ENCODE measurements at places on chromosomes 12 and 14.

- DNase-seq, result no peak
These were observed 100.3 kb downstream of the ESR2 start for GRCh38 chr14:64193821-64194220.

DNA sequence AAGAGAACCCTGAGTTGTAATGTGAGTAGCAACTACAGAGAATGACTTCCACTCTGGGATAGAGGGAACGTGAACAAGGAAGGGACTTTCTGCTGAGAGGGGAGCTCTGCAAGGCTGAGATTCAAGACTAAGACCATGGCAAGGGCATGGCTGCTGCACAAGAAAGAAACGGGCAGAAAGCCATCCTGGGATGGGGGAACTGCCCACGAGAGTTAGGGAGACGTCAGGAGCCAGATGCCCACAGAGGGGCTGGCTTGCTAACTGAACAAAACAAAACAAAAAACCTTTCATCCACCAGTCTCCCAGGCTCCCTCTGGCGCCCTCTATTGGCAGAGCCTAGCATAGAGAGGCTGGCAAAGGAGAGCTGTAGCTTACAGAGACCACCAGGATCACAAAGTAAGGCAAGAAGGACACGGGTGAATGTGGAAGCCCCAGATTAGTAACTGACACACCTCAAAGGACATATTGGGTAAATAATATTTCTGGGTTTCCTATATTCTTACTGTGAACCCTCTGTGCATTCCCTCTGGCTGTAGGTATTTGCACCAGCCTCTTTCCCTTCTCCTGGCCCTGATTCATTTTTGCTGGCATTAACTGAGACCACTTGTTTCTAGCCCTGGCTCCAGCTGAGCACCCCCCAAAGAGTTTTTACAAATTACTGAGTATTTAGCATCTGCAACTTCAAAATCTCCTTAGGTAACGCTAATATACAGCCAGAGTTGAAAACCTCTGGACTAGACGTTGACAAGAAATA is 338.3 kb downstream of the EMP1 start:
- no peak for DNase-seq

DNA sequence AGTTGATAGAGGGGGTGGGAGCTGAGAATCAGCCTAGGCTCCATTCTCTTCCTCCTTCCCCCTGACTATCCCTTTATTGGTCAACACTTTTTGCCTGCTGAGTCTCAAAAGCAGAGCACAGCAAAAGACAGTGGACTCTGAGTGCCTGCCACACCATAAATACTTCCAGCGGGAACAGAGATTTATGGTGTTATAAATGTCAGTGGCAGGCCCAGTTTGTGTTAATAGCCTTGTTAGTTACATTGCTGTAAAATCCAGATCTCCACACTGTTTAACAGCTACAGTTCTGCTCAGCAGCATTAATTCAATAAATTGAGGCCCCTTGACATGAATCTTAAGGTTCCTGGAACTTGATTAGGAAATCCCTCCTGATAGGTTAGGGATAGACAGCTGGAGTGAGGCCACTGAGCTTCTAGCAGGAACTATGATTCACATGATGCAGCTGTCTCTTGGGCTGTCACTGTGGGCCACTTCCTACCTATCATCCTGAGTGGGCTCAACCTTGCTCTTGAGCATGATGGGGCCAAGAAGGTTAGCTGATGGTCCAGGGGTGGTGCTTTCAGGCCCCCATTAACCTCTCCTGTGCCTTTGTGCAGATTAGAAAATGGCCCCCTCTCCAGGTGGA is 295.2 kb upstream of the SRRM4 start:
- no peak for DNase-seq

GRCh38 chr12:102765736-102766135 is 151.3 kb downstream of the PAH start:
- DNase-seq, result no peak

- no peak for DNase-seq
These were observed 14.1 kb upstream of the GAPDH start for GRCh38 chr12:6520186-6520585.

GRCh38 chr12:103879878-103880277 is 38.8 kb upstream of the NT5DC3 start:
- no peak for DNase-seq

DNA sequence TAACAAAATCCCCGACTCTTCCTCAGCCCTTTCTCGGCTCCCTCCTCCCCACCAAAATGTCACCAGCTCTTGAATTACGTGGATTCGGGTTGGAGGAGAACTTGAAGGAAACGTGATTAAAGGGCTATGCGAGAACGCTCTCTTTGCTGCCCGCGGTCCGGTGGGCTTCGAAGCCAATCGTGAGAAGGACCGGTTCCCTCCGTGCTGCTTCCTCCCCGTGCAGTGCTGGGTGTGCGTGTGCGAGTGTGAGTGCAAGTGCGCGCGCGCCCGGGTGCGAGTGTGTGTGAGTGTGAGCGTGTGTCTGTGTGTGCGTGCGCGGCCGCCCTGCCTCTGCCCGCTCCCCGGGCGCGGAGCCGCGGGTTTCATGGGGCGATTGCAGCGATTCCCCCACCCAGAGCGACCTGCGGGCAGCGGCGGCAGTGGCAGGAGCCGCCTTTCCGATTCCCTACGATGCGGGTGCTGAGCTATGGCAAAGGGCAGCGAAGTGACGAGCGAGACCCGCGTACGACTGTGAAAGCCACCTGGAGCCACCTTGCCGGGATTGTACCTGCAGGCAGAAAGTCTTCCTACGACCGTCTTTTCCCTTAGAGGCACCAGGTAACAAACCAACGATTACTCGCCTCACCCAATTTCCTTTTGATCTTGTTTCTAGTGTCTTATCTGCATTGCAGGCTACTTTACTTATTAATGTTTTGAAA is 1.4 kb downstream of the LRFN5 start:
- no peak for DNase-seq

- no peak for DNase-seq
These were observed 323.4 kb downstream of the VRK1 start for GRCh38 chr14:97120611-97121031.

DNA sequence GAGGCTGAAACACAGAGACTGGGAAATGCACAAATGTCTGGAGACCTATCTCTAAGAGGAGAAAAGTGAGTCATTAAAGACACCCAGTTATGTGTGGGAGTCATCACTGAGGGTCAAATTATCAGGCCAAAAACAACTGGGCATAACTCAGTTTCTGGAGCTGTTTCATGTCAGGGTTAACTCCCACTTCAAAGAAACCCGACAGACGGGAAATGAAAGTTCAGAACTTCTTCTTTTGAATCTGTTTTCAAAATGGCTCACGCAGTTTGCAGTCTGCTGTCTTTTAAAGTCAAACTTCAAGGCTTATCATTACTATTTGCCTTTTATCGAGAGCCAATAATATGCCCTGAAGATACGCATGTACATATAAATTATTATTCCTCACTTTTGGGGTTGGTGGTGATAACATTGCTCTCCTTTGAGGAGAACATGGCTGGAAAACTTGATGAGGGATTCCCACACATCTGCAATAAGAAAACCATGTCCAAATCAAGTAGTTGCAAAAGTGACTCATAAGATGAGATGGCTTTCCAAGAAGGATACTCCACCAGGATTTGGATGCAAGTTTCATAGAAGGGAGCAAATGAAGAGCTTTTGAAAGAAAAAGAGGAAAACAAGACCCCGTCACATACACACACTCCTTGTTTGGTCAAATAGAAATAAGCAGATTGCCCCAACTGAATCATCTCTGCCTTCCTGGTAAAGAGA is 341.4 kb downstream of the ADAMTS20 start:
- no peak for DNase-seq

- no peak for DNase-seq
These were observed 1987.2 kb upstream of the SEL1L start for GRCh38 chr14:83520837-83521236.

- DNase-seq, result no peak
These were observed 69.0 kb downstream of the PPM1H start for GRCh38 chr12:62865937-62866336.

- no peak for DNase-seq
These were observed 103.6 kb downstream of the ATXN7L3B start for GRCh38 chr12:74641262-74641661.

GRCh38 chr12:13937735-13938134 is 43.7 kb downstream of the GRIN2B start:
- DNase-seq, result no peak

- DNase-seq, result no peak
These were observed 276 bp upstream of the BMAL2 start for GRCh38 chr12:27332407-27332713.
